ENCODE measurements at places on chromosomes 4 and X.

GRCh38 chr4:61201961-61202637, 2.0 kb downstream of the ADGRL3 start:
- no peak for DNase-seq

GRCh38 chr4:96755569-96756484, 915.9 kb downstream of the PDHA2 start:
- no peak for DNase-seq

DNA sequence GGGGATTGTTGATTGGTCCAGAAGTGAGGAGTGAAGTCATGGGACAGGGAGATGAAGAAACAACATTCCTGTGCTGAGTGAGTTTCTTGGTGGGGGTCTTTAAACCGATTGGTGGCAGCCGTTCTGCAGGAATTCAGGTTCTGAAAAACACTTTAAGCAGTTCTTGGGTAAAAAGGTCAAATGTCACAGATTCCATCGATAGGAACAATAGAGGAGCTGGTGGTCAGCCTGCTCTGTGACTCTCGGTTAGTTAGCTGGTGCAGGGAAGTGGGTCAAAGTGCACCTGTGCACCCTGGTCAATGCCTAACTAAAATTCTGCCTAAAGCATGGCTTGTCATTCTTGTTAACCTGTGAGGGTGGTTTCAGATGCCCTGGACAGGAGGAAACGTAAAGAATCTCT, 34.6 kb upstream of the MGST2 start:
- no peak for DNase-seq

DNA sequence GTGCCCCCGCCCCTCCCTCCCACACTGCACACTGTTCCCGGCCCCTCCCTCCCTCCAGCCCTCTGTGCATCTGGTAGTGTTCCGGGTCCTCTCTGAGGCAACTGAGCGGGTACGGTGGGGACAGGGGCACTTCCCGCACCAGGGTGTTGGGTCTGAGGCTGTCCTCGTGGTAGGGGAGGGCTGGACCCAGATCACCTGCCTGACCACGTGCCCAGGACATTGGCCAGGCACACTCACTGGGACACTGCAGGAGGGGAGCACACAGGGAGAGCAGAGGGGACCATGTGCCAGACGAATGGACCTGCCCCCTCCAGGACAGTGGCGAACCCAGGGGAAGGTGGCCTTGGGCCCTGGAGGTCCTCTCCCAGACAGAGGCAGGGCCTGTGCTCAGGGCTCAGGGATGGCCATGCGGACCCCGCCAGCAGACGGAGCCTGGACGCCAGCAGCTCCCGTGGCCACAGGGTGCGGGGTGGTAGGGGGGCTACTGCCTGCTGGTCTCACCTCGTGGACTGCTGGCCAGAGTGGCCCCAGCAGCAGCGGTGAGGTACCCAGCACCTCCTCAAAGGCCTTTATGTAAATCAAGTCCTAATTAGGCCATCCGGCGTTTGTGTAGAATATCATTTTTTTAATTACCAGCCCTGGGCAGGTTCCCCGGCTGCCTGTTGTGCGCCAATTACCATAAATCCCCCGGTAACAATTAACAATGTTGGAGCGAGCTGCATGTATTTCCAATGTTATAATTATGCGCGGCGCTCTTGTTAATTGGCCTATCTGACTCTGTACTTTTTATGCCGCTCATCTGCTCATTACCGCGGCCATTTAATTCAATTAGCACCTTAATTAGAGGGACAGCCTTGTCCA, 106.9 kb downstream of the FAM53A start:
- no peak for DNase-seq

DNA sequence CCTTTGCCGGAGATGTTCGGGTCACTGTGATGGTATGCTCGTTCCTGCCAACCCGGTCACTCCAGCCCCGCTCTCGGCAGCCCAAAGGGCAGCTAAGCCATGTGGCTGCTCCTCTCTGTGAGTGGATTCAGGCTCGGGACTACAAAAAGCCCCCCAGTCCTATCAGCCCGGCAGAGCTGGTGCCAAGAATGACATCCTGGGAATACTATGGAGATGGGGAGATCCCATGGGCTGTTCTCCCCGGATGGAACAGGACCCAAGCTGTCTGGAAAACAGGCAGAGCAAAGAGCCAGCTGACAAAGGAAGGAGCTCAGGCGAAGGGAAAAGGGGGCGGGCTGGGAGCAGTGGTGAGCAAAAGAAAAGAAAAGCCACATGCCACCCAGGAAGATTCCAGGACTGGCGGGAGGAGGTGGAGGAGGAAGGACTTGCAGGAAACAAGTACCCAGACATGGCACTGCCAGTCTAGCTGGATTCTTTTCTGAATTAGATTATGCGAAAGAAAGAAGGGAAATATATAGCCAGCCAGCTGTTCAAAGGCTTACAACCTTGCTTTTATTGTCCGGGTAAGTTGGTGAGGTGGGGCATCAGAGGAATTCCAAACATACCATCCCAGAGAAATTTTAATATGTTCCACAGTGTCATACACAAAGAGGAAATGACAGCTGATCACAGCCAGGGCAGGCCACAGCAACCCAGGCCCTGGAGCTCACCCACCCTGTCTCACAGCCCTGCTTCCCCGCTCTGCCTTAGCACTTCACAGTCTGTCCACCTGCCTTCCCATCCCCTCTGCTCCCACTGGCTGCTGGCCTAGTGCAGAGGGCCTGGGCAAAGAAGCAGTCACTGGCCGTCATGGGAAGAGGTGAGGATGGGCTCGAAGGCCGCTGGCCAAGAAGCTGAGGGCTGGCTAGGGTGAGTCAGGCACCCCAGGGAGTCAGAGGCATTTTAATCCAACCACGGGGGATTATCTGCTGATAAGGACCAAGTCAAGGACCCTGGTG, 3.4 kb downstream of the NDP start:
- DNase-seq: no peak

DNA sequence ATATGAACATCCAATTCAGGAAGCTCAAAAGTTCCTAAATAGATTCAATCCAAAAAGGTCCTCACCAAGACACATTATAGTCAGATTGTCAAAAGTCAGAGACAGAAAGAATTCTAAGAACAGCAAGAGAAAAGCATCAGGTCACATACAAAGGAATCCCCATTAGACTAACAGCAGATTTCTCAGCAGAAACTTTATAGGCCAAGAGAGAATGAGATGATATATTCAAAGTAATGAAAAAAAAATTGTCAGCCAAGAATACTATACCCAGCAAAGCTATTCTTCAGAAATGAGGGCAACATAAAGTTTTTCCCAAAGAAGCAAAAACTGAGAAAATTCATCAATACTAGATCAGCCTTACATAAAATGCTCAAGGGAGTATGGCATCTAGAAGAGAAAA, 106.6 kb upstream of the SH3RF1 start:
- DNase-seq: no peak

GRCh38 chrX:74015379-74016019, 288.5 kb upstream of the ZCCHC13 start:
- peak; percentile 47 for DNase-seq

DNA sequence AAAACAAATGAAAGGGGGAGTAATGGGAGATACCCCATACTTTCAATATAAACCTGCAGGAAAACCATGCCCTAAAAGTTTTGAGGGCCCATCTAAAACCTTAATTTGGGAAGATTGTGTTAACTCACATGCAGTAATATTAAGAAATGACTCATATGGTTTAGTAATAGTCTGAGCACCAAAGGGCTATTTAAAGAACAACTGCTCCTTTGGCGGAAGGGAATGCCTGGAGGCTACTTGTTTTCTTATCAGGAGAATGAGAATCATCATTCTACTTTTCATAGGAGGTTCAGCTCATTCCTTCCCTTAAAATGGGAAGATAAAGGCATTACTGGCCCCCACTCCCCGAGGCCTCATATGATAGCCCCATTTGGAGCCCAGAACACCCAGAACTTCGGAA, 47.6 kb downstream of the SPIN3 start:
- no peak for DNase-seq

DNA sequence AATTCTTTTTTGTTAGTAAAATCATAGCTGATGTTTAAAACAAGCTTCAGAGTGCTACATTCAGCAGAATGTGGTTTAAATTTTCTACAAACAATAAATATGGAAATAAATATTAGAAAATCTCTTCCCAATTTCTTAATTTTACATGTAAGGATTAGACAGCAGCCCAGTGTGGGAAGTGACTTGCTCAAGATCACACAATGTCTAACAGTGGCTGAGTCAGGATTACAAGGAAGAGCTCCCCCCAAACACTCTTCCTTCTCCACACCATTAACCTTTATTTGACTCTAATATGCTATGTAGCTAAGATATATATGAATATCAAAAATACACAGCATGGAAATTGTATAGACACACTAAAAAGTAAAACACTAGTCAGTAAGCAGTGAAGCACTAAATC, 59.5 kb downstream of the SLC10A7 start:
- DNase-seq: no peak

DNA sequence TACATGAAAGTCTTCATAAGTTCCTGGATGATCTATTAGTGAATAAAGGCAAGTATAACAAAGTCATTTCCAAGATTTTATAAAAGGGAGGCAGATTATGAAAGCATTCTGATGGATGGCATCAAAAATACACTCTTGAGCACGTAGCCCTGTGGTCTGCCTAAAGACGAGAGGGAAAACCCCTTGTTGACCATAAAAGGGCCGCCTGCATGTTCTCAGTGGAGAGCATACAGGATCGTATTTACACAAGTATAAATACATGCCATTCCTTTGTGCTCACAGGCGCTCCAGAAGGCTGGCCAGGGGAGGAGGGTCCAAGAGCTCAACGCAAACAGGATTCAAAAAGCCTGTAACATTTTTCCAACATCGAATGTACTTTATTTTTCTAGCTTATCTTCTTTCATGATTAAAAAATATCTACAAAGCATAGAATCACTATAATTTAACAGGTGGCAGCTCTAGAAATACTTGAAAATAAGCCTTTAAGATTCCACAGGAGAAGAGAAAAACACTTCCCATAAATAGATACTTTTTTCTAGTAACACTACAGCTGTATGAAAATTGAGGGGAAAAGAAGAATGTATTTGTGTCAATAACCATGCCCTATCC, 29.6 kb downstream of the PDGFC start:
- DNase-seq: no peak

DNA sequence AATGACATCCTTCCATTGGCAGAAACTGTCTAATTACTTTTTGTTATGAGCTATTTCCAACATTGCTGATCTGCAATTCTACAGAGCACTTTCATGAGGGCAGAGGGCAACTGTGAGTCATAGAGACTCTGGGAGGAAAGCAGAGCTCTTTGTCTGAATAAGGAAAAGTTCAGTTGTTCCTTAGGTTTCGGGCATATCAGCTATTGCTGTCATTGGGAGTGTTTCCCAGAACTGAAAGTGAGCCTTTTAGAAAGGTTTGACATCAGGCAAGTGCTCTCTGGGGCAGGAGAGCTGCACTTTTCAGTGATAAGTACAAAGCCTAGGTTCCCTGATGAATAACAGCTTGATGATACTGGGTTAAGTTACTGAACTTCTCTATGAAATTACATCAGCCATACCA, 119.2 kb upstream of the EDNRA start:
- no peak for DNase-seq

GRCh38 chrX:139642241-139642927, 65.6 kb downstream of the MCF2 start:
- no peak for DNase-seq

GRCh38 chr4:61877893-61878292, 677.8 kb downstream of the ADGRL3 start:
- DNase-seq: no peak

DNA sequence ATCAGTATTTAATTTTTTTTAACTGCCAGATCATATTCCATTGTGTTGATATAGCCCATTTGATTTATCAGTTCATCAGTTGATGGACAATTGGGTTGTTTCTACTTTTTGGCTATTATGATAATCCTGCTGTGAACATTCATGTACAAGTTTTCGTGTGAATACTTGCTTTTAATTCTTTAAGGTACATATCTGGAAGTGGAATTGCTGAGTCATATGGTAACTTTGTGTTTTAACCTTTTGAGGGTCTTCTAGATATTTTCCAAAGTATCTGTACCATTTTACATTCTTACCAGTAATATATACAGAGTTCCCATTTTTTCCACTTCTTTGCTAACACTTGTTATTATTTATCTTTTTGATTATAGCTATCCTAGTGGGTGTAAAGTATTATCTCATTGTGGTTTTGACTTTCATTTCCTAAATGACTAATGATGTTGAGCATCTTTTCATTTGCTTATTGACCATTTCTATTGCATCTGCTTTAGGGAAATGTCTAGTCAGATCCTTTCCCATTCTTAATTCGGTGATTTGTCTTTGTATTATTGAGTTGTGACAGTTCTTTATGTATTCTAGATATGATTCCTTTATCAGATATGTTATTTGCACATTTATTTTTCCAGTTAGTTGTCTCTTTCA, 75.2 kb upstream of the NUDT6 start:
- no peak for DNase-seq

- DNase-seq: no peak
These were observed 29.1 kb upstream of the CD38 start for GRCh38 chr4:15749001-15749400.

GRCh38 chr4:37803348-37803973, 23.0 kb upstream of the PGM2 start:
- no peak for DNase-seq

DNA sequence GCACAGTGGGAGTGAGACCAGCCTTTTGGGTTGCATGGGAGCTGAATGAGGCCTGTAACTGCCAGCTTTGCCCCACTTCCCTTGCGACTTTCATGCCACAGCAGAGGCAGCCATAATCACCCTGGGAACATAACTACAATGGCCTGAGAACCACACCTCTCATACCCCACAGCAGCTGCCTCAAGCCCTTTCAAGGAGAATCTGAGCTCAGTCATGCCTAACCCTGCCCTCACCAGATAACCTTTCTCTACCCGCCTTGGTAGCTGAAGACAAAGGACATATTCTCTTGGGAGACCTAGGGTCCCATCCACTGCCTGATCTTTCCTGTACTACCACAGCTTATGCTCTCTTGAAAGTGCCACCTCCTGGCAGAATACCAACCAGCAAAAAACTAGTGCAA, 599.9 kb upstream of the IGFBP7 start:
- DNase-seq: no peak

GRCh38 chrX:153773218-153773611, 7.6 kb upstream of the SRPK3 start:
- DNase-seq: no peak

- DNase-seq: no peak
These were observed 18.2 kb upstream of the RASL11B start for GRCh38 chr4:52843958-52844357.

All from stimulated activated naive CD8-positive, alpha-beta T cell treated with anti-CD3 and anti-CD28 coated beads, Interleukin-15, Interleukin-2, amounts not matched to agents 100 U/mL and 50 U/mL, for 24 hours (primary cell).